ENCODE measurements at places on chromosomes 3 and 15. TPM values are rescaled to one million over a fixed set of nuclear protein-coding genes. Genes with fewer than 3 reads are reported as not detected.

DNA sequence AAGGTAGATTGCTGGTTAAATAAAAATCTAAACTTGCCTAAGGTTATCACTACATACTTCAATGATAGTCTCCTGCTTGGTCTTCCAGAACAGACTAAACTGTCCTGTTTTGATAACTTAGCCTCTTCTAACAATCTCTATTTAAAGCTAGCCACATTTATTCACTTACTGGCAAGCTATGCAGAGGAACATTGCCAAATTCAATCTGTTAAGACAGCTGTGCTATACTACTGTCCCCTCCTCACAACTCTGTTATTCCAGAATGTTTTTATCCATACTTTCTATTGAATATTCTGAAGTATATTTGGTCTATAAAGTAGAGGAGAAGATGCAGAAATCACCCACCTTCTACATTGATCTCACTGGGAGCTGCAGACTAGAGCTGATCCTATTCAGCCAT, 594.0 kb upstream of the CCDC54 start:
- H3K27me3 ChIP-seq = no peaks in the 10 kb centered on the region
- no peaks in the 10 kb centered on the region for H3K4me1 ChIP-seq
- H3K27ac ChIP-seq = no peak overlapping the region
- no peak for DNase-seq
- H3K4me3 ChIP-seq = no peak overlapping the region

DNA sequence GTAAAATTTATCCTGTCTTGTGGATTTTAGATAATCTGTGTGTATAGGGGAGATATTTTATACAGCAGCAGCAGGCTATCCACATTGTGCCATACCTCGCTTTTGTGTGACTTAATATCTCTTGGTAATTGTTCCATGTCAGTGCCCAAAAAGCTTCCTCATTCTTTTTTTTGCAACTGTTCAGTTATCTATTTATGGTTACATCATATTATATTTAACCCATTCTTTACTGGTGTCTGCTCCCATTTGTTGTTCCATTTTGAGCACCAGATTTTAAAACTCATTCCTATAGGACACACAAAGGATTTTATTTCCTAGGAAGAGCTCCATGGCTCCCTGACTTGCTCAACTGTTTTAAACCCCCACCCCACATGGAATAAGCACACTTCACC, 86.3 kb upstream of the RASGRP1 start:
- no peaks in the 10 kb centered on the region for H3K36me3 ChIP-seq
- no peak overlapping the region for H3K4me3 ChIP-seq
- no peaks in the 10 kb centered on the region for H3K27me3 ChIP-seq
- H3K27ac ChIP-seq = no peak overlapping the region
- DNase-seq = no peak

The PLEKHO2 gene
- 46.1 TPM for total RNA-seq

The C3orf70 gene
- 54.0 TPM for total RNA-seq

DNA sequence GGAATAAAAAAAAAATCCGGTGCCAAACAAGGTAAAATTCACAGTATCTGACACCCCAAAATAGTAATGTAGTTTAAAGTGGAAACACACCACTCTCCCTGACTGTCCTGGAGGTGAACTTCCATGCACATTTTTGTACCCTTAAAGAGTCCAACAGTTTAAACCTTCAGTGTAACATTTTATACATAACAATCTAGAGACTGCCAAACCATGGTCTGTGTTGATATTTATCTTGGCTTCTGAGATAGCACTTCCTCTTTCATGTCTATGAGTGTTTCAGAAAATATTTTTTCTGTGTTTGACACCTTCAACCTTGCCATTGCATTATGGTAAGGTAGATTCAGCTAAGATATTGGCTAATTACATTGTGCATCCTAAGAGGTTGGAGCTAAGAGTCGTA, 13.9 kb downstream of the TMEM45A start:
- H3K27ac ChIP-seq = no peak overlapping the region
- no peak overlapping the region for H3K4me3 ChIP-seq
- H3K27me3 ChIP-seq = no peaks in the 10 kb centered on the region
- no peaks in the 10 kb centered on the region for H3K36me3 ChIP-seq

DNA sequence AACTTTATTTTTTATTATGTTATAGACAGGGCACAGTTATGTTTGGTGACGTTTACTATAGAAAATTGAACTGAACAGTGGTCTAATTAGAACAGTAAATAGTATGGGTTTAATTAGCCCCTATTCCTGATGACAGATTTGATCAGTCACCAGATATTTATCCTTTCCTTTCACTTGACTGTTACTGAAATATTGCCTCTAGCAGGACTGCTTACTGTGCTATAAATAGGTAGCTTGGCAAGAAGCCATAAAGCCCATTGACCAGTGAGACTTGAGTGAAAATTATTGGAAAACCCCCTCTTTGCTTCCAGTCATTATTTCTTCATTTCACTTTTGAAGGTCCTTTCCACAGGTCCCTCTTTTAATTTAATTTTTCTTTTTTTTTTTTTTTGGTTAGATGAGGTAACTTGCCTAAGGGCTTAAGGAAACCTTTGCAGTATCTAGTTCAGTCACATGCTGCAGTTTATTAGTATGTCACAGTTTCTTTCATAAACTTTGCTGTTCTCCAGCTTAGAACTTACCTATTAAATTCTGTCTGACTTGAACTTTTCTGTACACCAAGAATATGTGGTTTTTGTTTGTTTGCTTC, 115.6 kb downstream of the ADAMTSL3 start:
- no peaks in the 10 kb centered on the region for H3K36me3 ChIP-seq
- no peaks in the 10 kb centered on the region for H3K27me3 ChIP-seq
- H3K27ac ChIP-seq = no peak overlapping the region
- no peak overlapping the region for H3K4me3 ChIP-seq
- DNase-seq = no peak

DNA sequence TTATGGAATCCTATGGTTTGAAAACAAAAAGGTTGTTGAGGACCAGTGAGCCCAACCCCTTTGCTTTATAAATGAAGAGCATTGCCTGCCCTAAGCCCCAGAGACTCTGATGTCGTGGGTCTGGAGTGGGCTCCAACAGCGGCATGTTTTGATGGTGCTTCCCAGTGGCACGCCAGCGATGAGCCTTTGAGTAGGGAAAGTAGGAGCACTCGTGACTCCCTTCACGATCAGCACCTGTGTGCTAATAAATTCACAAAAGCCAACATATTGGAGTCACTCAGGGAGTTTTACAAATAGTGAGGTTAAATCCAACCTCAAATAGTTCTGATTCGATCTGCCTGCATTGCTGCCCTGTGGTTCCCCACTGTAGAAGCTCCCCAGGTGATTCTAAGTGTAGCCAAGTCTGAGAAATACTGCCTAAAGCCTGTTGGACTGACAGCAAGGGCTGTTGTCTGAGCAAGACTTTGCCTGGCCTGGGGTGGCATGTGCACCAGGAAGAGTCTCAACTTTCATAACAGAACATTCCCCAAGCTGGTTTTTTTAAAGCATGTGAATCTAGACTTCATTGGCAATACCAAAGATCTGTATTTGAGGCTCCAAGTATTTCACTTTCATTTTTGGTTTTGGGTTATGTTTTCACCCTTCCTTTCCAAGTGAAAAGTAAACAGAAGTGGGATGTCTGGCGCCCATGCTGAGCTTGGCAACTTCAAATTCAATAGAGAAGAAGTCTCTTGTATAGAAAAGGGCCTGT, 9.9 kb downstream of the CCR5 start:
- H3K27ac ChIP-seq = no peak overlapping the region
- peaks cover under 1% of the 10 kb centered on the region for H3K27me3 ChIP-seq
- no peaks in the 10 kb centered on the region for H3K36me3 ChIP-seq
- DNase-seq = no peak
- peaks cover 9% of the 10 kb centered on the region for H3K4me1 ChIP-seq

Measured in esophagus muscularis mucosa (tissue), 4 donors.